ENCODE measurements at places on chromosomes 5 and 9.

GRCh38 chr9:133420392-133420827 lies 1.8 kb upstream of the ADAMTS13 start:
- no peak for DNase-seq

DNA sequence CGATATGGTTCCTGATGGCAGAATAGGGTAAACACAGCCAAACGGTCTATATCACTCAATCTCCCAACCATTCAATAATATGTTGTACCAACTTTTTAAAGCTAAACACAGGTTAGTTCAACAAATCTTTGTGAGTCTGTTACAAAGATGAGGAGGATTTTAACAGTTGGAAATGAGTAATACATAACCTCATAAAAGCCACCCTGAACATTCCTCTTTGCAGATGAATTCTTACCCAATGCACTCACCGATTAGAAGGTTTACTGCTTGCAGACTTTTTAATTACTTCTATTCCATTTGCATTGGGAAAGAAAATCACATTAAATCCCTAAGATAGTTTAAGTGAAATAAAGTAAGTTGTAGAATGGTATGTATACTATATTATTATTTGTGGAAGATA lies 23.3 kb upstream of the TRMT10B start:
- DNase-seq: no peak

GRCh38 chr9:129867136-129868022 lies 32.1 kb downstream of the USP20 start:
- DNase-seq: no peak

GRCh38 chr9:81829195-81829882 lies 98.9 kb upstream of the SPATA31D4 start:
- no peak for DNase-seq

GRCh38 chr5:165525271-165525670 lies 2019.9 kb downstream of the MAT2B start:
- no peak for DNase-seq

GRCh38 chr5:8185852-8186251 lies 316.9 kb downstream of the MTRR start:
- DNase-seq: no peak

GRCh38 chr5:36378551-36378950 lies 76.8 kb upstream of the RANBP3L start:
- no peak for DNase-seq

DNA sequence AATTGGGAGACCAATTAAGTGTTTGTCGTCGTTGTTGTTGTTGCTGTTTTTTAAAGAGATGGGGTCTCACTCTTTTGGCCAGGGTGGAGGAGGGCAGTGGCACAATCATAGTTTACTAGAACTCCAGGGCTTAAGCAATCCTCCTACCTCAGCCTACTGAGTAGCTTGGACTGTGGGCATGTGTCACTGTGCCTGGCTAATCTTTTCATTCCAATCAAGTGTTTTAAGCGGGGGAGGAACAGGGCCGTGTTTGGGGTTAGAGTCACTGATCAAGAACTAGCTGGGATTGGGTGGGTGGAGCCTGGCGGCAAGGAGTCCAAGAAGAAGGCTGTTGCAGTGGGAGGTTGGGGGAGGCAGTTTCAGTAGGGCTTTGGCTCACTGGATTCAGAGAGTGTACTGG lies 13.8 kb downstream of the SNX30 start:
- DNase-seq: no peak

DNA sequence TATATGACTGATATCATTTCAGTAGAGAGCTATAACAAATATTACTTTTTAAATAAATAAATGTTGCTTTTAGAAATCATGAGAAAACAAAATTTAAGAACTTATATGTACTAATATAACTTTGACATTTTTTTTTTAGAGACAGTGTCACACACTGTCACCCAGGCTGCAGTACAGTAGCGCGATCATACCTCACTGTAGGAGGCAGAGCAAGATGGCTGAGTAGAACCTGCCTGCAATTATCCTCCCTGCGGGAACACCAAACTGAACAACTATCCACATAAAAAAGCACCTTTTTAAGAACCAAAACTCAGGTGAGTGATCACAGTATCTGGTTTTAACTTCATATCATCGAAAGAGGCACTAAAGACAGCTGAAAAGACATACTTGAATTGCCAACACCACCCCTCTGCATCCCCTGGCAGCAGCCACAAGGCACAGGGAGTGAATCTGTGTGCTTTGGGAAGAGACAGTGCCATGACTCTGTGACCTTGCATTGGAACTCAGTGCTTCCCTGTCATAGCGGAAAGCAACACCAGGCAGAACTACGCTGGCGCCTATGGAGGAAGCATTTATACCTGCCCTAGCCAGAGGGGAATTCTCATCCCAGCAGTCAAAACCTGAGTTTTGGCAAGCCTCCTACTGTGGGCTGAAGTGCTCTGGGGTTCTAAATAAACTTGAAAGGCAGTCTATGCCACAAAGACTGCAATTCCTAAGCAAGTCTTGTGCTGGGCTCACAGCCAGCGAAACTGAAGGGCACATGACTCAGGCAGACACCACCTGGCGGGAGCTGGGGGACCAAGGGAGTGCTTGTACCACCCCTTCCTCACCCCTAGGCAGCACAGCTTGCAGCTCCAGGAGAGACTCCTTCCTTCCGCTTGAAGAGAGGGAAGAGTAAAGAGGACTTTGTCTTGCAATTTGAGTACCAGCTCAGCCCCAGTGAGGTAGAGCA lies 142.7 kb downstream of the FBXL17 start:
- DNase-seq: no peak

DNA sequence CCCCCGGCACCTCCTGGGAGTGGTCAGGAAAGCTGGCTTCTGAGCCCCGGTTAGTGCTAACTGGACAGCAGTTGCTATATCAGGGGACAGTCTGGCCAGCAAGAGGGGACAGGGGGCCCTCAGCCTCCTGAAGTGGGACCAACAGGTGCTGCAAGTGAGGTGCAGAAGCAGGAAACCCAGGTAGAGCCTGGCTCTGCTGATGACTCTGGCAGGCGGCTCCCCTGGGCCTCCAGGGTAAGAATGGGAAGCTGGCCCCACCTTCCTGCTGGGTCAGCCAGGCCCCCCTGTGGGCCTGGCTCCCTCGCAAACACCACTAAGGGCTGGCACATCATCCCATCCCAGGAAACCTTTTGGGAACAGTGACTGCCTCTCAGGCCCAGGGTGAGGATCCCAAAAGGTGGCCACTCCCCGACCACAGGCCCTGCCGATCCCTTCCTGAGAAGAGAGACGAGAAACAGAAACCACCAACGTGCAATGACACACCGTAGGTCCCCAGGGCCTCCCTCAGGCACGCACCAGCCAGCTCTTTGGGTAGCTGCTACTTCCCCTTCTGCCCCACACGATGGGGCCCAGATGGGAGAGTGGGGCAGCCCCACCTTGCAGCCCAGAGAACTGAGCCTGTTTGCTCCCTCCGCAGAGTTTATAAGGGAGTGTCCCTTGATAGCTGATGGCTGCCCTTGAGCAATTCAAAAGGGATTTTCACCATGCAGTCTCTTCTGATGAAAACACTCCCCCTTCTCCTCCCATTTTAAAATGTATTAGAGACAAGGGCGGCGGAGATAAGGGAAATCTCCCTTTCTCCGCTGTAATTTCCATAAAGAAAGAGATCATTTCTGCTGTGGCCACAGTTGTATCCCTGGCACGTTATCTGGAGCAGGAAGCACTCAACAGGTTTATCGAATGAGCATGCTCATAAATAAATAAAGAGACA lies 76.8 kb downstream of the STK10 start:
- DNase-seq: peak; percentile 53

DNA sequence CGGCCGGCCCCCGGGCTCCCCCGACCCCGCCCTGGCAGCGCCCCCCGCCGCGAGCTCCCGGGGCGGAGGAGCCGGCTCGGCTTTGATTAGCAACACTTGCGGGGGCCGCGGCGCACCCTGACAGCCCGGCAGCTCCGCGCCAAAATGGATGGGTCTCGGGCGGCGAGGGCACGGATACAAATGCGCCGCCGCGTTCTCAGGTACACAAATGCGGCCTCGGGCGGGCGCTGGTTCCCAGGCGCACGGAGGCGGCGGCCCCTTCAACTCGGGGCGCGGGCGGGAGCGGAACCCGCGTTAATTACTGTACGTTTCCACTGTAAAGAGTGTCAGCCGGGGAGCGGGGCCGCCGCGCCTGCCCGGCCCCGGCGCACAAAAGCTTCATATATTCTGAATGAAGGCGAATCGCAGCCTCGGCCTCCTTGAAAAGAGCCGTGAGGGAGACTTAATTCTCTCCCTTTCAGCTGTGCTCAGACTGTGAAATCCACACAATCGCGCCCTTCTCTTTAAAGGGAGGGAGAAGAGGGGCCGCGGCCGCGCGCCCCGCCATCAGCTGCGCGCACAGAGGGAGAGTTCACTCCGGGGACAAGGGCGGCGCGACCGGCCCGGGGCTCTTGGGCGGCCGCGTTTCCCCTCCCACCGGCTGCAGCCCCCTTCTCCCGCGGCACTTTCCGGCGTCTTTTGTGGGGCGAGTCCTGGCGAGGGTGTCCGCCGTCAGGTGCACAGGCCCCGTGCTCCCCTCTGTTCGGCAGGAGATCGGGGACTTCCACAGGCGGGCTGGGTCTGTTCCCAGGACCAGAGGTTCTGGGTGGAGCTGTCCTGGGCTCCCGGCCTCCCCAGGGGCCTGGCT lies 27.0 kb downstream of the MSX2 start:
- DNase-seq: no peak

GRCh38 chr5:59466271-59466670 lies 427.3 kb downstream of the PDE4D start:
- DNase-seq: no peak

- DNase-seq: no peak
Measured at GRCh38 chr5:152355061-152355460, 50.0 kb downstream of the NMUR2 start.

DNA sequence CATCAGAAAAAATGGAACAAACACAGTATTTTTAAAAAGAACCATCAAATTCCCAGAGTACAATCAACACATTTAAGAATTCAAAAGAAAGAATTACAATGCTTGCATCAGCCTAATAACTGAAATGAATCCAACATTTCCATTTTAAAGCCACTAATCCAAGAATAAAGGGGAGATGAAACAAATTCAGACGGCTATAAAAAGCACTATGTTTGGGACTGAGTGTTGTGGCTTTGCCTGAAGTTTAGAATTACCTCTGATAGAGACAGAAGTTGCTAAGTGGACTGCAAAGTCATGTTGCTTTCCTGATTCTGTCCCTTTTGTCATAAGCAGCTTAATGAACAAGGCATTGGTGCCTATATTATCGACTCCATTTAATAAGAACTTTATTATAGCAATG lies 135.4 kb upstream of the RGMB start:
- no peak for DNase-seq

DNA sequence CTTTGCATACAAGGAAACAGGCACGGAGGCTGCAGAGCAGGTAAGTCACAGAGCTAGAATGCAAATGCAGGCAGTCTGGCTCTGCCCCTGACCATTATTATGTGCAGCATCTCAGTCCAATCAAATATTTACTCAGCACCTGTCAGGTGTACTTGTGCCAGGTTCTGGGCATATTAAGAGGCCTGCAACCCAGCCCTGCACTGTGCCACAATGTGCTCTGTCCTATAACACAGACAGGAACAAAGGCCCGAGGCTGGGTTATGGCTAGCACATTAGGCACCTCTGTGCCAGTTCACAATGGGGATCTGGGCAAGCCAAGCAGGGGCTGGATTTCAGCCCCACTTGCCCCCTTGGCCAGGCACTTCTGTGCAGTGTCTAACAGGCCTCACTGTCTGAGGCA lies 14.0 kb downstream of the ARL15 start:
- no peak for DNase-seq

- no peak for DNase-seq
Measured at GRCh38 chr5:146725025-146725424, 153.5 kb downstream of the PPP2R2B start.

DNA sequence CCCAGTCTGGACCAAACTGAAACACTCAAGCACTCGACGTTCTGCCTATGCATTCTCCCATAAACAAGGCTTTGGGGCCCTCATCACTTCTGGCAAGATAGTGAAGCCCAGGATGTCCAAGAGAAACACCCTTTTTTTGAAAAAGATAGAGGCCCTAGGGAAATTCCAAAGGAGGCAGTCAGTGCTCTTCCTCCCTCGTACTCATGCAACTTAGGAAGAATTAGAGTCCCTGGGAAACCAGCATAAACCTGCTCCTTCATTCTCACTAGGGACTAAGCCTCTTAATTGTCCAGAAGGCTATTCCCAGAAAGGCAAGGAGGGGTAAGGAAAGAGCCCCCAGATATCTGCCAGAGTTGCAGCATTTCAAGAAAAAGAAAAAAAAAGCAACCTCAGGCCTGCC lies 7.8 kb upstream of the RUSC2 start:
- DNase-seq: no peak

- DNase-seq: no peak
Measured at GRCh38 chr5:168853972-168854371, 274.8 kb upstream of the PANK3 start.

GRCh38 chr9:26669701-26670670 lies 222.6 kb downstream of the CAAP1 start:
- DNase-seq: no peak

- DNase-seq: no peak
Measured at GRCh38 chr5:122951658-122952057, 84.9 kb downstream of the PPIC start.

- no peak for DNase-seq
Measured at GRCh38 chr9:4138781-4139180, 161.1 kb downstream of the GLIS3 start.

DNA sequence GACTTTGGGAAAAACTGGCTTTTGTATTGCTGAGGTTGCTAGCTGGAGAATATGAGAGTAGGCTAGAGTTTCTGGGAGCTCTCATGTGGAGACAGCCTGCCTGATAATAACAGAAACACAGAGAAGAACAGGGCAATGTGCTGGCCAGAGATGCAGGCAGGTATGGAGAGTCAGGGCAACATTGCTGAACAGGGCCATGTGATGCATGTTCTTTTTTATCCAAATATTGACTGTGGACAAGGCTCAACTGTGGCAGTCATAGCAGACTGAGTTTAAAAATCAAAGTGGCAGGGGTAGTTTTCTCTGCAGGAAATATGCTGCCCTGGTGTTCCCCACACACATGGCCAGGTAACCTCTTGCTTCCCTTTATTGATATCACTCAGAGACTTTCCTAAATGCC lies 381.1 kb downstream of the RASEF start:
- no peak for DNase-seq

DNA sequence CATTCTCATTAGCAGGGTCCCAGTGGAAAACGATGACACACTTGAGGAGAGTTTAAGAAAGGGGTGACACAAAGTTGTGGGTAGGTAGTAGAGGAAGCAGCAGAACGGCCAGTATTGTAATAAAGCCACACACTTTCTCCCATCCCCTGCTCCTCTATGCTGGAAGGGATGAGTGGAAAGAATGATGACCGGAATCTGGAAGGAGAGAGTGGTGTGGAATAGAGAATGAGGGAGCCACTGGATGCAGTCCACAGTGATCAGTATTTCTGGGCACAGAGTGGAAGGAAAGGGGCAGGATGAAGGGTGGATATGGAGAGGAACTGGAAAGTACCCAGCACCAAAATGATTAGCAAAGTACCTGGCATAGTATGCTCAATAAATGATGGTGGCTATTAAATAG lies 133.8 kb upstream of the DAB2 start:
- no peak for DNase-seq

GRCh38 chr9:128383791-128384190 lies 12.6 kb downstream of the URM1 start:
- DNase-seq: no peak

All from stimulated activated CD8-positive, alpha-beta memory T cell treated with anti-CD3 and anti-CD28 coated beads, Interleukin-2, amount 100 ng/mL, for 1 hour (primary cell).